ENCODE measurements at places on chromosomes 4 and X.
A peak's percentile ranks its signal among the peaks of the same experiment; 100 is the strongest.

- peak; percentile 85 for DNase-seq
These were observed at the start of gene LETM1 for GRCh38 chr4:1856071-1856942. TSS of gene LETM1 (minus strand) at chr4:1856156. CDS start at chr4:1855950, 206 bp downstream.

GRCh38 chr4:170274616-170275015, 184.9 kb upstream of the AADAT start:
- DNase-seq, result no peak

GRCh38 chr4:125481334-125482045, 166.7 kb downstream of the FAT4 start:
- no peak for DNase-seq

- no peak for DNase-seq
These were observed 152.5 kb downstream of the CCNG2 start for GRCh38 chr4:77309496-77309895.

GRCh38 chr4:55547466-55547770, 709 bp upstream of the CLOCK start:
- no peak for DNase-seq

DNA sequence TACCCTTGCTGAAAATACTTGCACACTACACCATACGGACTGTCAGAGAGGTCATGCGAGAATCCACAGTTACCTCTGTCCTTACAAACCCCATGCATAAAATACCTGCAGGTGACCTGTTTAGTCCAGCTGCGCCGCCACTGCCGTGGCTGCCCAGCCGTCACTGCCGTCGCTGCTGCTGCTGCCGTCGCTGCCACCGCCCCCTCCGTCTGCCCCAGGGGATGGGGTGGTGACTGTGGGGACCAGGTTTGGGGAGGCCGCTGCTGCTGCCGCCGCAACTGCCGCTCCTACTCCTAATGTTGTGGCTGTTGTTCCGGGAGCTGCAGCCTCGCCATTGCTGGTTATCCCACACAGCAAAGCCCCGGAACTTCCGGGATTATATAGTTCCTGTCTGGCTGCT, 141.8 kb upstream of the ZCCHC13 start:
- no peak for DNase-seq

DNA sequence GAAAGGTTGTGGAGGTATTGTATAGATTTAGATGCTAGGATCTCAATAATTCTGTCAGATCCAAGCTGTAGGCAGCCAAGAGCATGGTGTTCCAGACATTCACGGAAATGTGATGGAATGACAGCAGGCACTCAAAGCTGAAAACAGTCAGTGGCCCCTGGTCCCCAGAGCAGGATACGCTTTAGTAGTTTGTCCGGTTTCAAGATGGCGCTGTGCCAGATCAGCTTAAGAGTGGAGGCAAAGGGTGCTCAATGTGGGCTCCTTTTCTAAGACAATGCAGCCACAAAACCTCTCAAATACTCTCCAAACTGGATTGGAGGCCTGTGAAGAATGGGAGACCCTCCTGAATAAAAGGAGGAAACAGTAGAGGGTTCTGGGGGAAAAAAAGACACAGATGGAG, 291.2 kb upstream of the HS3ST1 start:
- no peak for DNase-seq

- DNase-seq, result no peak
These were observed 156.6 kb downstream of the CHIC2 start for GRCh38 chr4:53907772-53908171.

- DNase-seq, result no peak
These were observed 133.3 kb upstream of the PRPS2 start for GRCh38 chrX:12657881-12658280.

DNA sequence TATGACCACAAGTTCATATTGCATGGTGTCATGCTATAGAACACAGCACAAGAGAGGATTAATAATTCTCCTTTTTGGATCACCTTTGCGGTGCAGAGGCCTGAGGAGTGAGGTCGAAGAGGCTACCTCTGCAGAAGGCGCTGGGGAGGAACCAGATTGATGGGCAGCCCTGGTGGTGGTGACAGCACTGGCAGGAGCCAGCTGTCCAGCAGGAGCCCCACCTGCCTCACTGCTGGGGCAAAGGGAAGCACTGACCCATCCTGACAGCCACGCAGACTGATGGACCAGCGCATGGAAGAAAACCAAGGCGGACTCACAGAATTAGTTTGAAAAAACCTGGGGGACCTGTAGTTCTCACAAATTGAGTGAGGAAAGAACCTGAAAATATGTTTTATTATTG, 50.9 kb downstream of the COX18 start:
- DNase-seq, result no peak

DNA sequence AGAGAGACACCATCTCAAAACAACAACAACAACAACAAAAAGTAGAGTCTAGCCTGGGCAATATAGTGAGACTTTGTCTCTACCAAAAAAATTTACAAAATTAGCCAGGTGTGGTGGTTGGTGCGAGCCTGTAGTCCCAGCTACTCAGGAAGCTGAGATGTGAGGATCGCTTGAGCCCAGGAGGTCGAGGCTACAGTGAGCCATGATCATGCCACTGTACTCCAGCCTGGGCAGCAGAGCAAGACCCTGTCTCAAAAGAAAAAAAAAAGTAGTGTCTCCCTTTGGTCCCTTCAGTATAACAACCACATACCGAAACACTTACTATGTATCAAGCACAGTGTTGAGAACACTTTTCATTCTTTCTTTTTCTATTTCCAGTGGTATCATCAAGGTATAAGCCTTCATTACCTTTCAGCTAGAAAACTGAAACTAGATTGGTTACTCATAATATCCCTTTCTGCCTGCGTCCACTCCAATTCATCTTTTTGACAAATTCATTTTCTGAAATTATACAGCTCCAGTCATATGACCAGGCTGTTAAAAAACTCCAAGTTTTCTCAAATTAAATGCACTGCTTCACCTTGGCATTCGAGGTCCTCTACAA, 54.1 kb downstream of the RPS6KA3 start:
- no peak for DNase-seq

DNA sequence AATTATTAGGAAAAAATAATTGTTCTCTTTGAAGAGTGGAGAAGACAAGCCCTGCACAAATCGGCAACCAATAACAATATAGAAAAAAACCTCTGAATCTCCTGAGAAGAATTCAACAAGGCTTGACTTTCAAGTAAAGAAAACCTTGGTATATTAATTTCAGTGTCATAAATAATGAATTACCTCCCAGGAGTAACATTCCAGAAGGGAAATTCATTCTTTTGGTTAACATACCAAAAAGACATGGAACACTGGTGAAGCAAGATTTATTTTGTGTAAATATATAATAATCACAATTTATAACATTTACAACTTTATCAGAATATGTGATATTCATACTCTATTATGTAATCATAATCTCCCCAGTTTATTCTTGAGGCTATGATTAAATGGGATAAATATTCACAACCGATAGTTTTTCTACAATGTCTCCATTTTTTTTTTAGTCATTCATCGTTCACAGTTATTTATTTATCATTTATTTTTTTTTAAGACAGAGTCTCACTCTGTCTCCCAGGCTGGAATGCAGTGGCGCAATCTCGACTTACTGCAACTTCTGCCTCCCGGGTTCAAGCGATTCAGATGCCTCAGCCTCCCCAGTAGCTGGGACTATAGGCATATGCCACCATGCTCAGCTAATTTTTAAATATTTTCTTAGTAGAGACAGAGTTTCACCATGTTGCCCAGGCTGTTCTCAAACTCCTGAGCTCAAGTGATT, 53.0 kb upstream of the RPS6KA6 start:
- no peak for DNase-seq

GRCh38 chr4:156223985-156224384, 270.3 kb upstream of the CTSO start:
- no peak for DNase-seq

DNA sequence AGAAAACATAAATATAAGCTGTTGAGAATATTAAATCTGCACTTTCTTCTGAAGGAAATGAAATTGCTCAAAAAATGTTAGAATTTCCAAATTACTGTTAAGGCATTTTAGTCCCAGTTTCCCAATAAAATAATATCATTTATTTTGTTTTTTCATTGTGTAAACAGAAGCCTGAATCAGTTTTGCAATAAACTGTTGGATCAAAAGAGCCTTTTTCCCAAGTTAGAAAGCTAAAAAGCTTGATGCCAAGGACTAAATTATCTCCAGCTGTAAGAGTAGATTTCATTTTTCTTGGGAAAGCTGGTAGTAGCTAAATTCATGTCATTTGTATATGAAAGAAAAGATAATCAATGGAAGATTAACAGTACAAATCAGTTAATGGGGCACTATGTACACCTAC, 95.8 kb downstream of the RNF150 start:
- DNase-seq, result no peak

- DNase-seq, result no peak
These were observed 700.6 kb downstream of the TECRL start for GRCh38 chr4:63708661-63709060.

DNA sequence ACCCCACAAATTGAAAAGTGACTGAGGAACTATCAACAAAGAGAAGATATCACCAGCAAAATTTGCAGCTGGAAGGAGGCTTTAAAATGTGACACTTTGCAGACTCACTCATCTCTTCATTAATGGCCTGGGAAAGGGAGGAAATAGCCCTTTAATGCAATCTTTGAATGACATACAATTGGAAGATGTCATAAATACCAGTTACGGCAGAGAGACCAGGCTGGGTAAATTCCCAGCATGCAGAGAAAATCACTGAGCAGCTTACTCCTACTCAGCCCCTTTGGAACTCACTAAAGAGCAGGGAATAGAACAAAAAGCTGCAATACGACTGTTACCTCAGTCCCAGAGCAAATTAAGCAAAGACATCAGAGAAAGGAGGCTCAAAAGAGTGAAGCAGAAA, 238.9 kb downstream of the HS3ST1 start:
- DNase-seq, result no peak

- DNase-seq, result no peak
These were observed 32.9 kb downstream of the ZFYVE28 start for GRCh38 chr4:2385516-2385915.

- DNase-seq, result no peak
These were observed 132.3 kb upstream of the VCX3A start for GRCh38 chrX:6667048-6667768.

DNA sequence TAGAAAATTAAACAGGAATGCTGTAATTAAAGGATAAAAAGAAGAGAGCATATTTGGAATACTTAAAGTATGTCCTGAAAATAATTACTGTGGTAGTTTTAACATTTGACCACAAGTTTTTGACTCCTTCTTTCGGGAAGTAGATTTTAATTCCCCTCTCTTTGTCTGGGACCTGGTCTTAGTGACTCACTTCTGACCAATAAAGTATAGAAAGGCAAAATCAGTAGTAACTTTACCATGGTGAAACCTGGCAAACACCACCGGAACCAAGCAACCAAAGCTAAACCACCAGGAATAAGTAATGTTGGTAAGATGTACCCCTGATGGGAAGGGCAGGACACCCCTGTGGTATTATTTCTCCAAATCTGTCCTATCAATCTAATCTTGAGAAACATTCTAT, 314.8 kb downstream of the PDHA2 start:
- DNase-seq, result no peak

- no peak for DNase-seq
These were observed 34.6 kb downstream of the SEPTIN11 start for GRCh38 chr4:76984127-76984526.

DNA sequence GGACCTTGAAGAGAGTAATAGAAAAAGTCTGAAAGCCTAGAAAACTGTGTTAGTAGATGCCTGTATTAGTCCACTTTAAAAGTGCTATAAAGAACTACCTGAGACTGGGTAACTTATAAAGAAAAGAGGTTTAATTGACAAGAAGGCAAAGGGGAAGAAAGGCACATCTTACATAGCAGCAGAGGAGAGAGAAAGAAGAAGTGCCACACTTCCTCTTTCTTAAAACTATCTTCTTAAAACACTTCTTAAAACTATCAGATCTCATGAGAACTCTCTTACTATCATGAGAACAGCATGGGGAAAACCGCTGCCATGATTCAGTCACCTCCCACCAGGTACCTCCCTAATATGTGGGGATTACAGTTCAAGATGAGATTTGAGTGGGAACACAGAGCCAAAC, 18.8 kb upstream of the COL25A1 start:
- DNase-seq, result no peak

- DNase-seq, result no peak
These were observed 44.0 kb upstream of the ZCCHC12 start for GRCh38 chrX:118779581-118779980.

- no peak for DNase-seq
These were observed 663 bp downstream of the CXorf38 start for GRCh38 chrX:40646489-40647306.

DNA sequence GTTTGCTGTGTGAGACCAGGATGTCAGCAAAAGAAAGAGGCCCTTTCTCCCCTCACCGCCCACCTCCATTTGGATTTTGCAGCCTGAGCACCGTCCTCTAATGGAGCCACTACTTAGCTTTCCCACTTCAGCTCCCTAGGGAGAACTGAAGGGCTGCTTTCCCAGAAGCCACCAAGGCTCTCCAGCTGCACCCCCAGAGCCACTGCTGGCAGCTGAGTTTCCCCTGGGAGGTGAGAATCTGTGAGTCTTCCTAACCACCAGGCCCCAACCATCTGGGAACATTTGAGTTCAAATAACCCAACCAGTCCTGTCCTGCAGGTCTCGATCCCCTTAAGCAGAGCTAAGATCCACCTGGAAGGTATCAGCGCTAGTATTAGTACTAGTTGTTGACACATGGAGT, 173.1 kb upstream of the USP9X start:
- no peak for DNase-seq

- no peak for DNase-seq
These were observed 98.3 kb downstream of the HMX1 start for GRCh38 chr4:8773124-8773931.

DNA sequence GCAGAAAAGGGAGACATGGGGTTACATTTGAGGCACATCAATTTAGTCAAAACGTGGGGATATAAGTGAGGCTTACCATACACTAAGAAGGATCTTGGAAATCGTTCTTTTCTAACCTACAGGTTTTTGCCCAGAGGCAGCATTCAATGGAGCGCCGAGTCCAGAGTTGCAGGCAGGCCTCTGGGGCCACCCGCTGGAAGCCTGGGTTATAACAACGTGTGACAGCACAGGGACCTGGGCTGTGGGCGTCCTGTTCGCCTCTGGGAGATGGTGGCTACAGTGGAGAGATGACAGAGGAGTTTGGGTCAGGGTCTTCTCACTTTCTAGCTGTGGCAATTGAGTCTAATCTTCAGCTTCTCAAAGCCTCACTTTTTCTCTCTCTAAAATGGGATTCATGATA, 53.9 kb downstream of the ENPP6 start:
- DNase-seq, result no peak

DNA sequence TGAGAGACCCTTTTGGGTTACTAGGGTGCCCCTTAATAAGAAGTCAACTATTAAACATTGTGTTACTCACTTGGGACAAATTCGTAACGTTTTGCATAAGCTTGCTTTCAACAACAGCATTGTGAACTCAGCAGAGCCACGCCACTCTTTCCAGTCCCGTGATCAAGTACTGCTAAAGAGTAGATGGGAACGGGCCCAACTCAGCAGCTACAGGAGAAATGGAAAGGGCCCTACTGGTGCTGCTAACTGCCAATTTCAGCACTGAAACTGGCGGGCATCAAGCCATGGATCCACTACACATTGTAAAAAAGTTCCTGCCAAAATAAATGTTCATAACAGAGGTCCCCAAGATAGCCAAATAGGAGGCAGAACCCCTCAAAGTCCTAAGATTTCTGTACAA, 19.0 kb upstream of the DHX15 start:
- DNase-seq, result no peak

- no peak for DNase-seq
These were observed 11.2 kb downstream of the JADE1 start for GRCh38 chr4:128820671-128821070.
